Retinal pigment epithelial cell (primary cell): ENCODE measurements at places on chromosomes 4 and X.

GRCh38 chrX:106932492-106932923 lies 12.3 kb downstream of the CLDN2 start:
- DNase-seq, result no peak

GRCh38 chrX:22963196-22963595 lies 36.6 kb upstream of the DDX53 start:
- DNase-seq, result no peak

DNA sequence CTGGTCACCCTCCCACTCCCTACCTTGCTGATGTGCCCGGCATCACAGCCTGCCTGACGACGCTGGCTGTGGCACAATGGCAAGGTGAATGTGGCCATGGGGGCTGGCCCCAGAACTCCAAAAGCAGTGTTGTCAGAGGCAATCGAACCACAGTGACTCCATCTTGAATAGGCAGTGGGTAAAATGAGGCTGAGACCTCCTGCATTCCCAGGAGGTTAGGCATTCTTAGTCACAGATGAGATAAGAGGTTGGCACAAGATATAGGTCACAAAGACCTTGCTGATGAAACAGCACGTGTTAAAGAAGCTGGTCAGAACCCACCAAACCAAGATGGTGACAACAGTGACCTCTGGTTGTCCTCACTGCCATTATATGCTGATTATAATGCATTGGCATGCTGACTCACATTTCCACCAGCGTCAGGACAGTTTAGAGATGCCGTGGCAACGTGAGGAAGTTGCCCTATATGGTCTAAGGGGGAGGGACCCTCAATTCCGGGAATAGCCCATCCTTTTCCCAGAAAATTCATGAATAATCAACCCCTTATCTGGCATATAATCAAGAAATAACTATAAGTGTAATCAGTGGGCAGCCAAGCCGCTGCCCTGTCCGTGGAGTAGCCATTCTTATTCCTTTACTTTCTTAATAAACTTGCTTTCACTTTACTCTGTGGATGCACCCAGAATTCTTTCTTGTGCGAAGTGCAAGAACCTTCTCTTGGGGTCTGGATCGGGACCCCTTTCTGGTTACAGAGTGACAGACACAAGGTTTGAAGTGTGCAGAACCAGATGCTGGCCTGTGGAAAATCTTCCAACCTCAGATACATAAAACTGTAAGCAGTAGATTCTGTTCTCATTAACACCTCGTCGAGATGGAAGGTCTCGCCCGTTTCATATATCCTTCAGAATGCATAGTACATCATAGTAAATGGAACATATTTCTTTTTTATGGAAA lies 26.8 kb upstream of the CLDN24 start:
- DNase-seq, result peak; percentile 68

GRCh38 chr4:147793569-147794313 lies 61.9 kb downstream of the ARHGAP10 start:
- DNase-seq, result peak; percentile 34

DNA sequence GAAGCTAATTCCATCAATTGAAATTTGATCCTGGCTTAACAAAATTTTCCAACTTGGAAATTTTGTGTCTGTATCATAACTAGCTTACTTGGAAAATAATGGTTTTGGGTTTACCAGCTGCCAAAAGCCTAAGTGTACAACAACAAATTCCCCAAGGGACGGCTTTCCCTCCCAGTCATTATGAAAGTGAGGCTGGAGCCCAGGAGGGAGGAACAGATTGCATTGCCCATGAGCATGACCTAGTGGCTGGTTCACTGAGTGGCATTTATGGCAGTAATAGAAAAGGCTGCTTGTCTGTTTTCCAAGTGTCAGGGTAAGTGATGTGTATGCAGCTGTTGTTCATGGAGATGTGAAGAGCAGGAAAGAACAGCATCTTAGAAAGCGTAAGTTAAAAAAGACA lies 70.8 kb upstream of the HHIP start:
- no peak for DNase-seq

- no peak for DNase-seq
These were observed 128.3 kb upstream of the EPHA5 start for GRCh38 chr4:65798498-65799127.

DNA sequence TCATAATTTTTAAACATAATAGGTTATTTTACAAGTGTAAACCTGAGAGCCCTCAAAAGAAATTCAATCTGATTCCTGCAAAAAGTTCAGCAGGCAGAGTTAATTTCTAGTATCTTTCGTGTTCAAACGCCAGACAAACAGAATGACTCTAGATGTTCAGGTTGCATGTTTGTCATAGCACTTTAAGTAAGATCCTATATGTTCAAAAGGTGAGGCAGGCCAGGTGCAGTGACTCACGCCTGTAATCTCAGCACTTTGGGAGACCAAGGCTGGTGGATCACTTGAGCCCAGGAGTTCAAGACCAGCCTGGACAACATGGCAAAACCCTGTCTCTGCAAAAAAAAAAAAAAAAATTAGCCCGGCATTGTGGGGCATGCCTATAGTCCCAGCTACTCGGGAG lies 1.1 kb upstream of the RASSF6 start:
- DNase-seq, result no peak

GRCh38 chr4:149102765-149103164 lies 660.6 kb upstream of the NR3C2 start:
- DNase-seq, result no peak

DNA sequence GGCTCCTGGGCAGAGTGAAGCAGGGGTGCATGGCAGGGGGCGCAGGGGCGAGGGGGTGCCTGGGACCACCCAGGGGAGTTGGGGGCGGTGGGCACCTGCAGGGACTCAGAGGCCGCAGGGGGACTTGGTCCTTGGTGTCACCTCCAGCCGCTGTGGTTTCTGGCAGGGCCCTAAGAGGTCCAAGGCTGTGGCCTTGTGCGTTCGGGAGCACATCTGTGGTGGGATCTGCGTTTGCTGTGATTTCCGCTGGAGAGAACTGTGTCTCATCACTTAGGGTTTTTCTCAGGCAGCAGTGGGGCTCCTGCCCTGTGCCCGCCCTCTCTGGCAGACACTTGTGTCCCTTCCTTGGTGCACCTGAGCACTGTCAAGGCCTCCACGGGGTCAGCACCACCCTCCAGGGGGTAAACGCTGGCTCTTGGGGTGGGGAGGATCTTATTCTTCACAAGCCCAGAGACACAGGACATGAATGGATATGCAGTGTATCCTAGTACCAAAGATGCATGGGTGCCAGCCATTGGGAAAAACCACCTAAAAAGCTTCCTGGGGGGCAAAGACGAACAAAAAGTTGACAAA lies 66.5 kb downstream of the ACOX3 start:
- no peak for DNase-seq

DNA sequence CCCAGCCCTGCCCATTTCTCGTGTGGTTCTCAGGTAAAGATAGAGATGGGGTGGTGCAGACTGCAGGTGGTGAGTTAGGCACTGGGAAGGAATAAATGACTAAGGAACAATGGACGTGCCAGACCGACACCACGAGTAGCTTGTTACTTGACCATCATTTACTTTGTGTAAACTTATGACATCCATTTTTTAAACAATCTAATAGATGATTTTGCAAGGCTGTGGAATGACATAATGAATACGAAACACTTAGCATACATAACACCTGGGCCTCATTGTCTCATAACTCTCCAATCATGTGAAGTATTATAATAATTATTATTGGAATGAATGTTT lies 137.3 kb upstream of the CPEB2 start:
- DNase-seq, result no peak

DNA sequence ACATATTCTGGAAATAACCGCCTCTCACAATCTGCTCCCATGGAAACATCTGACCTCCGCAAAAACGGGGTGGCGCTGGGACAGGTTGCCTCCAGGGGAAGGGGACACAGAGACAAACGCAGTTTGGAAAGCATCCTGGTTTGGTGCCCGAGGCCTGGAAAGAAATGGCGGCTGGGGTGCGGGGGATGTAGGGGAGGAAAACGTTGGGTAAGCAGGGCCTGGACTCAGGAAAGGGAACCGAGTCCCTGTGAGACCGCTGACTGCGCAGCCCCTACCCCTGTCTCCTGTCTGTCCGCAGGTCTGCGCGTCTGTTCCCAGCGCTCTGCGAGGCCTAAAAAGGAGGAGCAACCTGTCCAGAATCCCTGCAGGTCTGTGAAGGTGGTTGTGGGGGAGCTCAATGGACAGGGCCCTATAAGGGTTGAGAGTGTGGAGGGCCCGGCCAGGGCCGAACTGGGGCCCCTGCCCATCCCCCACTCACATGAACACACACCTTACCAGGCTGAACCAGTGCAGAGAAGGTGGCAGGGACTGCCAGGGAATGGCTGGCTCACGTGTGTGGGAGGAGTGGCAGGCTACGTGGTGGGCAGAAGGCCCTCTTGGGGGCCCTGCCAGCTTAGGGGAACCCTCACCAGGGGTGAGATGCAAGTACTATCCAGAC lies 672 bp downstream of the TCEAL3 start:
- no peak for DNase-seq

- no peak for DNase-seq
These were observed 29.9 kb downstream of the CPEB2 start for GRCh38 chr4:15031993-15032675.

- no peak for DNase-seq
These were observed 16.7 kb upstream of the PDS5A start for GRCh38 chr4:39994406-39994805.

GRCh38 chrX:1355131-1356046 lies 18.8 kb downstream of the IL3RA start:
- DNase-seq, result no peak

GRCh38 chr4:15913631-15913970 lies 24.9 kb downstream of the FGFBP1 start:
- DNase-seq, result peak; percentile 95

- DNase-seq, result no peak
These were observed 432.7 kb downstream of the ZIC3 start for GRCh38 chrX:137998619-137999018.

GRCh38 chrX:107714206-107714891 lies 61.2 kb downstream of the TSC22D3 start:
- DNase-seq, result no peak

- no peak for DNase-seq
These were observed 62.0 kb downstream of the BCOR start for GRCh38 chrX:40035726-40036125.

DNA sequence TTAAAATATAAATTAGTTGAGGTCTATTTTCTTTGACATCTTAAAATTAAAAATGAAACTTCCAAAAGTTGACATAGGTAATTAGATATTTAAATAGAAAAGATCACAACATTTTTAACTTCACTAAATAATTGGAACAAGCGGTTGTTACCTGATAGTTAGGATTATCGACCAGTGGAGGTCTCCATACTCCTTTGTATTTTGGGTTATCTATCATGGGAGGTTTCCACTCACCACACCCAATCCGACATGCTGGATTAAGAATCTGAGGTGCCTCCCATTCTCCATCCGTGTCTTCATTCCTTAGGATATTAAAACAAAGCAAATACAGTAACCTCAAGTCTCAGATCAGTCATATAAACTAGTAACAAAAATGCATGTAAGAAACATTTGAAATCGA lies 22.2 kb downstream of the SCOC start:
- no peak for DNase-seq

GRCh38 chr4:183601381-183601780 lies 57.6 kb downstream of the RWDD4 start:
- no peak for DNase-seq

DNA sequence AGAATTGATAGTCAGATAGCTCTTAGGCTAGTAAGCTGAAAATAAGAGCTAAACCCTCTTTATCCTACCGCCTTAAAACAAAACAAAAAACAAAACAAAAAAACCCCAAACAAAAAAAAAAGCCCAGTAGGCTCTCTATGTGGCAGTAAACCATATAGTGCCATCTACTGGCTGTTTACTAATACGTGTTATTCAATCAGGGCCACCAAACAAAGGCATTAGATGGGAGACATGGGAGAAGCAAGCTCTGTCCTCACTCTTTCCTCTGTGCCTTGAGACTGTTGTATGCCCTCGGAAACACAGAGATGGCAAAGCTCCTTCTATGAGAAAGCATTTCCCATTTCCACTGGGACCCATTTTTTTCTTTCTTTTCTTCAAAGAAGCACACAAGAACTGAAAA lies 148.8 kb upstream of the MID1 start:
- DNase-seq, result no peak

DNA sequence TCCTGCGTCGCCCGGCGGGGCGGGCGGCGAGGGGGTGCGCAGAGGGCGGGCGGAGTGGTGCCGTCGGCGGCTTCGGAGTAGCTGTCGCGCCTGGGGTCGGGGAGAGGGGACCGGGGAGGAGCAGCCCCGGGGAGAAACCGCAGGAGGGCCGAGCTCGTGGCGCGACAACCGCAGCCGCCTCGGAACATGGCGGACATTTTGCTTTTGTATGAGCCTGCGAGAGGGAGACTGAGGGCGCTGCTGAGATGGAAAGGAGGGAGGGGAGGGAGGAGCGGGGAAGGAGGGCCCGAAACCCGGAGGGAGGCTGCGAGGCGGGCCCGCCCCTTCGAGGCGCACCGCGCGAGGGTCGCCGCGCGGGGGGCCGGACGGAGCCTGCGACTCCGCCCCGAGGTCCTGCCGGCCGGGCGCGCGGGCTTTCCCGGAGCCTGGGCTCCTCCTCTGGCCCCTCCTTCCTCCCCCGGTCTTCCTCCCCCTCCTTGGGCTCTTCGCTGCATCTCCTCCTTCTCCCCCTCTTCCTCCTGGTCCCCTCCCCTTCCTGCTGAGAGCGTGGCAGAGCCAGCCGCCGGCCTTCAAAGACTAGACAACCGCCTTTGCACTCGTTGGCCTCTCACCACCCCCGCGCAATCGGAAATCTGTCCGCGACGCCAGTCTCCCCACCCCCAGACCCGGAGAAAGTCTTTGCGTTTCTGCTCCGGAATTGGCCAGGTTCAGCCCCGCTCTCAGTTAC lies 1.1 kb downstream of the INTS6L start:
- DNase-seq, result peak; percentile 31

DNA sequence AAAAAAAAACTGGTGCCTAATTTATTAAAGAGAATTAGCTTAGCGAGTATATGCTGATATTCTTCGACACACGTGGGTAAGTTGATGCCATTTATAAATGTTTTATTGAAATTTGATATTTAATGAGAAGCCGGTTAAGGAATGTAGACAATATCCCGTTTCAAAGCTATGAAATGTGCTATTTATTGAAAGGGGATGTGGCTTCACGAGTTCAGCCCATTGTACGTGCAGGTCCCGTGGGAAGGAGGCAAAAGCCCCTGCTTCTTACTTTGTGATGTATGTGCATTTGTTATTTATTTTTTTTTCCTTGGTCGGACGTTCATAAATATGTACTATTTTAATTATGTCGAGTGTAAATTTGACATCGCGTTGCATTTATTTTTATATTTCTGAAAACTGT lies 20.2 kb downstream of the SHOX start:
- DNase-seq, result no peak

DNA sequence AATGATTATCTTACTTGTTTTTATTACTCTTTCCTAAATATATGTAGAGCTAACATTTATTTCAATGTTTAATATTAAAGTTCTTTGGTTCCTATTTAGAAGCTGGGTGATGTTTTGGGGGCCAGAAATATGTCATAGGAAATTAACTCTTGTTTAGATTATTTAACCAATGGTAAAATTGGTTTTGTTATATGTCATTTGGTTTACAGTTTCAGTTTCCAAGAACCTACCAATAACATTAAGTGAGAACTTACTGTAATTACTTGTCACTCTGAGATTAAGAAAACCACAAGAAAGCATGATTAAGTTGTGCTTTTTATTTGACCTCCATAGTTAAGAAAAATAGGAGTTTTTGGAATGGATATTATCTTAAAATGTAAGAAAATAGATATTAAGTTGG lies 121.2 kb downstream of the NDST3 start:
- DNase-seq, result no peak

- DNase-seq, result no peak
These were observed 24.4 kb downstream of the TMEM144 start for GRCh38 chr4:158234671-158235070.
